Activated CD4-positive, alpha-beta T cell treated with anti-CD3 and anti-CD28 coated beads, Interleukin-2, amount 10 ng/mL, durations not matched to agents 24 days and 14 days (primary cell): ENCODE measurements at places on chromosomes 3 and 15.

DNA sequence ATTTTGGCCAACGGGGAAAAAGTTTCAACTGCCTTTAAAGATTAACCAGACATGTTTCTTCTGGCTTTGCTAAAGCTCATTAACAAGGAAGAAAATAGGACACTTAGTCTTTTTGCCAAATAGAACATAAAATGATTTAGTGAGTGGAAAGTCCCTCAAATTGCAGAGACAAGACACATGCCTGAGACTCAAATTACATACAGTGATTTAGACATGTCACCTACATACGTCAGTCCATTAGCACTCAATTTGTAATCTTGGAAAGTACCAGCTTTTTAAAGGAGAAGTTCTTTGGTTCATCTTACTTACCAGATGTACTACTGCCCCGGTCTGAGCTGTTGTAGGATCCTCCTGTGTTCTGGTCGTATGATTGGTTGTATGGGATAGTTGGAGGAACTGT lies 1134.2 kb downstream of the ROBO1 start:
- DNase-seq, result no peak

GRCh38 chr15:80606511-80607071 lies 88.5 kb upstream of the ABHD17C start:
- DNase-seq, result no peak

- DNase-seq, result no peak
These were observed 463.4 kb upstream of the PROK2 start for GRCh38 chr3:72248389-72248761.

GRCh38 chr15:31217566-31218270 lies 108.9 kb upstream of the KLF13 start:
- no peak for DNase-seq

GRCh38 chr3:52714335-52715302 lies 8.7 kb downstream of the SPCS1 start:
- no peak for DNase-seq

GRCh38 chr3:104555728-104556127 lies 811.0 kb upstream of the ALCAM start:
- DNase-seq, result no peak

- DNase-seq, result no peak
These were observed 50.0 kb upstream of the LCTL start for GRCh38 chr15:66615846-66616245.

GRCh38 chr3:122743581-122744120 lies 50.0 kb downstream of the HSPBAP1 start:
- no peak for DNase-seq

DNA sequence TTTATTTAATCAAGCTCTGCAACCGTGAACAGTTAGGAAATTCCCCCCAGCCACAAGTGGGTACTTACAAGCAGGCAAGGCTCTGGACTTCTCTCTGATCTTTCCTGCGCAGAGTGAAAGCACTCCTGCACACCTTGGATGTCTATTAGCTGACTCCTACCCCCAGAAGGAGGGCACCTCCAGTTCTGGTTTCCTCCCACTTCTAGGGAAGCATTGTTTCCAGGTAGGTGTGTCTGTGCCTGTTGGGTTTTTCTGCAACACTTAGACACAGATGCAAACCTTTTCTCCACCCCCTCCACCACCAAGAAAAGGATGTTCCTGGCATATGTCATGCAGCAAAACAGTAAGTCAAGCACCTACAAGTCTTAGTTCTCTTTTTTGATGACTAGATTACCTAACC lies at the start of gene ZBED2:
Gene ZBED2 (minus strand): TSS at position 115 of the 400 bp plus-strand sequence. CDS start 1,145 bp downstream, outside the sequence.
- DNase-seq, result peak; percentile 72

GRCh38 chr3:138775254-138775595 lies 59.5 kb downstream of the PIK3CB start:
- DNase-seq, result no peak

GRCh38 chr3:115254492-115255196 lies 107.6 kb upstream of the ZBTB20 start:
- no peak for DNase-seq

GRCh38 chr3:29415482-29416223 lies 134.8 kb downstream of the RBMS3 start:
- no peak for DNase-seq

DNA sequence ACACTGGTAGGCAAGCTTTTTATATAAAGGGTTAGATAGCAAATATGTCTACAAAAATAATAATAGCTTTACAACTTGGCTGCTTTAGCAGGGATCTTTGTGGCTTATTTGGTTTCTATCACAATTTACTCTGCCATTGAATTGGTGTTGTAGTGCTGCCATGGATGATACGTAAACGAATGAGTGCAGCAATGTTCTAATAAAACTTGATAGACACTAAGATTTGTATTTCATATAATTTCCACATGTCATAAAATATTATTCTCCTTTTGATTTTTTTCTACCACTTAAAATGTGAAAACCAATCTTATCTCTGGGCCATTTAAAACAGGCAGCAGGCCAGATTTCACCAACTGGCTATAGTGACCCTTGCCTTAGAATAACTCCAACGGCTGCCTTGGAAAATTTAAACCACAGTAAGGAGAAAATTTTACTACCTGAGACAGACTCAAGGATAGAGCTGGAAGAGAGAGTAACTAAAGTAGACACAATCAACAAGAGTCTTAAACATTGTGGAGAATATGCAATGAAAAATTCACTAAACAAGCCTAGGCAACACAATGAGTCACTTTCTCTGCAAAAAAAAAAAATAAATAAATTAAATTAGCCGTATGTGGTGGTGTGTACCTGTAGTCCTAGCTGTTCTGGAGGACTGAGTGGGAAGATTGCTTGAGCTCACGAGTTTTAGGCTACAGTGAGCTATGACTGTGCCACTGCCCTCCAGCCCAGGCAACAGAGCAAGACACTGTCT lies 8.1 kb downstream of the NPHP3 start:
- no peak for DNase-seq

DNA sequence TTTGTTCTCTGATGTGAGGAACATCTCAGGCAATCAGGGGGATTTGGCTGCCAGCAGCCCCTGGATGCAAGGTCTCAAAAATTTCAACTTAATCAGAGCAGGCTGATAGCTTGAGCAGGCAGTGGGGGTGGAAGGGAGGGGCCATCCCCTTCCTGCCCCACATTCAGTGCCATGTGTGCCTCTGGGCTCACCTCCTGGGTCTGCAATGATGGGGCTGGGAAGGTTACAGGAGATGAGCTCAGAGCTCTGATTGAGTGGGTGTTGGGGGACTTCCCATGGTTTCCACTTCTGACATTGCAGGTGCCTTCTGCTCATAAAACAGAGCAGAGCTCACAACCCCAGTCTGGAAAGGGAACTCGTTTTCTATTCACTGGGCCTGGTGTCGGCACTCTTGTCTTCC lies 37.0 kb downstream of the PARP16 start:
- DNase-seq, result peak; percentile 72

- DNase-seq, result no peak
These were observed 12.3 kb upstream of the DENND4A start for GRCh38 chr15:65804252-65804931.

GRCh38 chr3:65888980-65889706 lies 149.6 kb downstream of the MAGI1 start:
- DNase-seq, result no peak

- DNase-seq, result no peak
These were observed 1034.6 kb downstream of the DIPK2A start for GRCh38 chr3:145006271-145006670.

DNA sequence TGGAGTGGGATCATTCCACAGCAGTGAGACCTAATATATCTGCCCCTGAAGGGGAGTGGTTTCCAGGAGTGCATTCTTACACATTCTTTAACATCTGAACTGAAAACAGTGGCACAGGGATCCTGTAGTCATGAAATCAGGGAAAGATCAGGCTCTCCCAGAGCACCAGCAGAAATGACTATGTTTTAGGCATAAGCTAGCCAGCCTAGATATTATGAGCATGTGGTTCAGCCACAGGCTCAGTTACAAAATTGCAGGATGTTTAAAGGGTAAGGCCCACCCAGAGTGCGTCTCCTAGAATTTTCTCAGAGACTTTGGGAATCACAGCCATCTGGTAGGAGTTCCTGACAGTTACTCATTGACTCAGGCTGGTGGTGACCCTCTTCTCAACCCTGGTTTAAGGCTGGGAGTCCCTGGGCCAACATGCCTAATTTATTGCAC lies 20.9 kb downstream of the FSTL1 start:
- no peak for DNase-seq

- no peak for DNase-seq
These were observed 6.0 kb upstream of the PHLDB2 start for GRCh38 chr3:111853068-111853467.

GRCh38 chr3:196177967-196178366 lies 33.2 kb downstream of the ZDHHC19 start:
- peak; percentile 57 for DNase-seq

- DNase-seq, result peak; percentile 60
These were observed 16.1 kb downstream of the AMOTL2 start for GRCh38 chr3:134357914-134358811.

- DNase-seq, result peak; percentile 64
These were observed 2.5 kb downstream of the SNRK start for GRCh38 chr3:43288850-43289249.

- no peak for DNase-seq
These were observed 205.3 kb upstream of the WNT5A start for GRCh38 chr3:55692295-55692956.

GRCh38 chr3:50853936-50854335 lies 179.2 kb downstream of the DOCK3 start:
- no peak for DNase-seq

DNA sequence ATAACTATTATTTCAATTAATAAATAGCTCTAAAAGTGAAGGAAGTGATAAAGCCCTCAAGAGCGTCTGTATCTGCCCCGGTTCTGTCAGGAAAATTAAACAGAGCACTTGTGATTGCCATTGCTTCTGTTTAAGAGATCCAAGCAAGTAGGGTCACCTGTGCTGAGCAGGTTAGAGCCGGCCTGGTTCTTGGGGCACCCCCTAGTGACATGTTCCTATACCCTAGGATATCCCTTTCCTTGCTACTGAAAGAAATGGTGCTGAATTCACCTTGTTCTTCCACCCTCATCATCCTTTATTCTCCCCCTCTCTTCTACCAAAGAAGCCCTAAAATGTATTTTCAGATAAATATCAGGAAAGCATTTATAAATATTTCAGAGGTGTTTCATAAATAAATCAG lies 323.5 kb downstream of the RORA start:
- peak; percentile 69 for DNase-seq

- no peak for DNase-seq
These were observed 28.6 kb downstream of the ITGA11 start for GRCh38 chr15:68403161-68403941.

DNA sequence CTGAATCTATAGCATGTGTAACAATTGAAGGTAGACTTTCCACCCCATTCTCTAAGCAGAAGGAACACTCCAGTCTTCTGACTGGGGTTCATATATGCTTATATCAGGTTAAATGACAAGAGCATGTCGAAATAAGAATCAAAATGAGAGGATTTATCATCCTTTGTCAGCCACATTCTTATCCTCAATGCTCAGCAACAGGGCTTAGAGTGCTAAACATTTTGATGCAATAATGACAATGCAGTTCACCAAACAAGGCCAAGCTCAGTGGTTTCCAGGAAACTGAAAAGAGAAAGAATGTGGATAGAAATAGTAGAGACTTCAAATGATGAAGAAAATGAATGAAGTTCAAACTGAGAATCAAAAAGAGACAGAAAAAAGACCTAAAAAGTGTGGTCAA lies 78.0 kb downstream of the FSIP1 start:
- DNase-seq, result no peak
